ENCODE measurements at places on chromosomes 6 and 20.
A peak's percentile ranks its signal among the peaks of the same experiment; 100 is the strongest.

DNA sequence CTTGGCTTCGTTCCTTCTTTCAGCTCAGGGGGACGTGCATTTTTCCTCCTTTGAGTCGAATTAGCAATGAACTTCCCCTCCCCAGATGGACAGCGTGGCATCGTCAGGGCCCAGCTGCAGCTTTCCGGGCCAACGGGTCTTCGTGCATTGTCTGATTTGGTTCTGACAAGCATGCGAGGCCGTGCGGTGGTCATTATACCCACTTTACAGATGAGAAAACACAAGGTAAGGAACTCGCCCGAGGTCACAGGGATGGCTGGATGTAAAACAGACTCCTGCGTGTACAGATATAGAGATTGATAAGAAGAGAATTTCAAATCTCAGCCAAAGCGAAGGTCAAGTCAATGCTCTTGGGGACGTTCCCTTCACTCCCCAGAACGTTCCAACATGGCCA, 187.6 kb upstream of the SULF2 start:
- DNase-seq = no peak

DNA sequence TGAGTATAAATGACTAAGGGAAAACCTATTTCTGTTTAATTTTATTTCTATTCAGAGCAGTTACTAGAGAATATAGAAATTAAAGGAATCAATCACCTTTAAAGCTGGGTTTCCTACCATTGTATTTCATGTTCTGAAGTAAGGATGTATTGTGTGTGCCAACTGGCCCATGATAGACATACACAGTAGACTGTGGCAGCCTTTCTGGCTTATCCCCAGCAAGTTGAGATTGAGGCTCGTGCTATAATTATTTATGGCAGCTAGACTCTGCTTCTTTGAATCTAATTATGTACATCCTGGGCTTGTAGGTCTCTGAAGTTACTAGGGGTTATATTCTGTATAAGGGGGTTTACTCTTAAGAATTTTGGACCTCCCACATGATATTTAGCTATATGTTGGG, 44.4 kb downstream of the ZNF292 start:
- no peak for DNase-seq

- no peak for DNase-seq
These were observed 69.3 kb upstream of the SRSF6 start for GRCh38 chr20:43388268-43389002.

GRCh38 chr20:44200371-44200770, 10.2 kb downstream of the OSER1 start:
- no peak for DNase-seq

GRCh38 chr6:154824076-154824475, 90.9 kb downstream of the SCAF8 start:
- no peak for DNase-seq

- no peak for DNase-seq
These were observed 122.4 kb downstream of the IRF4 start for GRCh38 chr6:513961-514360.

GRCh38 chr6:107846262-107846795, 22.2 kb upstream of the SCML4 start:
- DNase-seq = no peak

- DNase-seq = no peak
These were observed 239.7 kb upstream of the GMDS start for GRCh38 chr6:2485116-2485515.

- DNase-seq = no peak
These were observed 206.7 kb downstream of the MOXD1 start for GRCh38 chr6:132194529-132194928.

GRCh38 chr6:129860908-129861665, at the start of gene TMEM244:
TSS of gene TMEM244 (minus strand) at chr6:129861315. CDS start at chr6:129861188, 127 bp downstream.
- DNase-seq = peak; percentile 52

- no peak for DNase-seq
These were observed 10.3 kb downstream of the KIF25 start for GRCh38 chr6:168007592-168008338.

GRCh38 chr6:9002833-9003232, 567.5 kb upstream of the SLC35B3 start:
- DNase-seq = no peak

DNA sequence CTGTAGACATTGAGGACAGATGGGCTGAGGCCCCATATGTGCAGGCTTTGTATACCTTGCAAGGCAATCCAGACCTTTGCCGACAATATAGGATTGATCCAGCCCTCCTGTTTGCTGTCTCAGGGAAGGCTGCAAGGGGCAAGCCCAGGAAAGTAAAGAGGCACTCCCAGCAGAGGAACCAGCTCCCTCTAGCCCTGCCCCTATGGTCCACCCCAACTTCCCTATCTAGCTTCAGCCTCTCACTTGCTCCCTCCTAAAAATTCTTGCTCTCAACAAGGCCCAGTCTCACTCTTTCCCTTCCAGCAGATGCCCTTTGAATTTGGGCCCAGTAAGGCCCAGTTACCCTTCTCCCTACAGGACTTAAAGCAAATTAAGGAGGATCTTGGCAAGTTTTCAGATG, 92.6 kb downstream of the JARID2 start:
- no peak for DNase-seq

- no peak for DNase-seq
These were observed 53.2 kb downstream of the VSTM2L start for GRCh38 chr20:37956107-37956585.

GRCh38 chr20:48411245-48411644, 416.6 kb downstream of the PREX1 start:
- no peak for DNase-seq

DNA sequence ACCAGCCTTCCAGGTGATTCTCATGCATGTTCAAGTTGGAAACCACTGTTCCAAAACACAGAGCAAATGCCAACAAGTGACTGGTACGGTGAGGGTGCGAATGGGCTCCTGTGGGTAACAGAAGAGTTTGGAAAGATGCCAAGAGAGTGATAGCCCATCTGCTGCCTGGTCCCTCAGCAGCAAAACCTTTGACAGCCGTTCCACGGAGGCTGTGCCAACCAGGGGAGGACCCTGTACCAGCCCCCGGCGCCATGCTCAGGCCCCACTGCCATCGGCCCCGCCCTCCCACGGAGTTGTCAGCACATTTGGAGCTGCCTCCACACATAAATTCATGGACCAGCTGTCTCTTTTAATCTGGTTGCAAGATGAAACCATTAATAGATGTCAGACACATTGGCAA, 4.4 kb upstream of the PTPRT start:
- DNase-seq = no peak

GRCh38 chr20:11333634-11334033, 584.1 kb upstream of the BTBD3 start:
- DNase-seq = no peak

- no peak for DNase-seq
These were observed 48.2 kb downstream of the PDYN start for GRCh38 chr20:1945660-1946059.

DNA sequence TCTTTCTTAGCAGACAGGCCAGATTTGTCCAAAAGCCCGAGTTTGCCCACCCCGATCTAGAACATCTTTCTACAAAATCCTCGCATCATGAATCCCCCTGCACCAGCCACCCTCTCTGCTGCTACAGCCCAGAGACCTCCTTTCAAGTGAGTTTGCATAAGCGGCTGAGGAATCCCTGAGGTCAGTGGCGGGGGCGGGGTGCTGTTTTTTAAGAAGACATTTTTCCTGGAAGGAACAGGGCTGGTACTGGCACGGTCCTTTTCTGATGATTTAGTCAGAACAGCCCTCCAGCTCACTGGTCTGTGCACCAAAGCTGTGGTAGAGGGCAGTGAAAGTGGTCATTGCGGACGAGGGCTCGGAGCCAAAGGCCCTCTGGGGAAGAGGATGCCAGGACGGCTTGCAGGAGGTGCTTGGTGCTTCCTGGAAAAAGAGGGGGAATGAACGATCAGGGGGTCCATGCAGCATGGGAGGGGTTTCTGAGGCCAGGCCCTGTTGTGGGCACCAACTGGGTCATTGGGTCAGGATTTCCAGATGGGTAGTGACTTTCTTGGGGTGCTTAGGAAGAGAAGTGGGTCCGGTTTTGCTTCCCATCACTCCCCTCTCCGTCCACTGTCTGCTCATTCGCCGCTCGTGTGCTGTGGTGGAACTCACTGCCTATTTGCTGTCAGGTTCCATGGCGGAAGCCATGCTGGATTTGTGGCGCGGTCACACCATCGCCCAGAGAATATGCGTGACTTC, 50.4 kb downstream of the GNAS-AS1 start:
- DNase-seq = no peak

DNA sequence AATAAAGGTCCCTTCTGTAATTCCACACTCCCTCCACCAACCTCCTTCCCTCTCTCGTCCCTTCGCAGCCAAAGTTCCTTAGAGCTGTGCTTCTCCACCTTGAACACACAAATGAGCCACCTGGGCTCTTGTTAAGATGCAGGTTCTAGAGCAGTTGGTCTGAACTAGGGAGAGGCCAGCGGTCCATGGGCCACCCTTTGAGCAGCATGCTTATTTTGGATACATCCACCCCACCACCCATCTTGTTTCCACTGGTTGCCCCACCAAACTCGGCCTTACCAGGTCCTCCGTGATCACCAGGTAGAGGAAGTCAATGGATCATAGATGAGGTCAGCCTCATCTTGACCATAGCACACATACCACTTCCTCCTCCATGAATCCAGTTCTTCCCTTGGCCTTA, 7.3 kb upstream of the BPIFA2 start:
- no peak for DNase-seq

DNA sequence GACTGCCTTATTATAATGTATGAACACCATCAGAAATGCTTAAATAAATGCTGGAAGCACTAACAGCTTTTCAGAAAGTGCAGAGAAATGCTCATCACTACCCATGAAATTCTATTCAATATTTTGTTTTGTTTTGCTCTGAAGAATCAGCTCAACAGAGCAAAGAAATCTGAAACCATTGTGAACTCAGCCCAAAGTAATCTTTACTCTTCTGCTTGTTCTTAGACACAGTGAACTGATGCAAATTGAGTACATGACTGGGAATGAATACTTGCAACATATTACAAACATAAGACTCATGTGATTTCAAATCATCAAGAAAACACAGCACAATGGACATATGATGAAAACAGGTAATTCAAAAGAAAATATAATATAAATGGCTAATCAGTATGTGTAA, 404.6 kb upstream of the OPRM1 start:
- no peak for DNase-seq

GRCh38 chr20:19423900-19424620, 211.6 kb downstream of the SLC24A3 start:
- DNase-seq = no peak

DNA sequence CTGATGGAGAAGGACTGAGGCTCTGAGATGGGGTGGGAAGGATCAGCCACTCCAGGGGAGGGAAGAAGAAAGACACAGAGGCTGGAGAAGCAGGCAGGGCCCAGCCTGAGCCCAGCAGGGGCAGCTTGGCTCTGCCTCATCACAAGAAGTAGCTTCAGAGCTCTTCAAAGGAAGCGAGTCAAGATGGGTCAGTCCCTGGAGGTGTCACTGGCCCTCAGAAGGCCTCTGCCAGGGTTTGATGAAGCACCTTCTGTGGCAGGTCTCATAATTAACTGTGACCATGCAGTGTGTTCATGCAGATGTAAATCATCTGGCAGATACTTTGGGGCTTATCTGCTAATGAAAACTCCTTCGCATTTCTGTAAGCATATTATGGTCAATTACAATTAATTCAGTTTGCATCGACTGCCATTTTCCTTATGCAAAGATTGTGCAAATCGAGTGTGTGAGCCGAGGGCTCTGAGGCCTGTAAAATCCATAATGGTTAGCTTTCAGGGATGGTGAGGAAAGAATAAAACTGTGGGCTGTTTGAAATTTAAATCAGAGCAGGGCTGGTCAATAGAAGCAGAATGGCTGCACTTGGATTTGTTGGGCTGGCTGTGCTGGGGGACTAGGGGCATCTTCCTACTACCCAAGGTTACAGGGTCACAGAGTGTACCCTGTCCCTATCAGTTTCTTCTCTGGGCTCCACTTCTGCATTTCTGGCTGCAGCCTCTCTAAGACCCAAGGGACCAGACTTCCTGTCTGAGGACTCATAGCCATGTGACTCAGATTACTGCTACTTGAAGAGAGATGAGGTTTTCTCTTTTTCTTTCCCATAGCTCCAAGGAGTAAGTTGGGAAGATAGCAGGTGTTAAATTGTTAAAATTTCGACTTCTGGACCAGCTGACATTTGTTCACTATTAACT, 376.6 kb downstream of the DHX35 start:
- no peak for DNase-seq

- no peak for DNase-seq
These were observed 296.8 kb downstream of the CLIC5 start for GRCh38 chr6:45718871-45719270.

DNA sequence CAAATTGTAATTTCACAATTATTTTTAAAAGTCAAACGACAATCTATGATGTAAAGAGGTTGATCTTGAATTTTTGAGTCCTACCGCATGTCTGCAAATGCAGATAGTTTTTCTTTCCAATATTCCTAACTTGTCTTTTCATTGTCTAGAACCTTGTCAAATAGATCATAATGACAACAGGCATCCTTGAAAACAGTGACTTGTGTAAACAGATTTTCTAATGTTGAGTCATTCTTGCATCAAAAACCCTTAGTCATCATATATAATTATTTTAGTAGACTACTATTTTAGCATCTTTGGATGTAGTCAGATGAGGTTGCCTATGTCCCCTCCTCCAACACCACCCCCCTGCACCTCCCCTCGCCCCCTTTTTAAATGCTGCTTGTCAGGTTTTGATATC, 43.8 kb downstream of the BMP6 start:
- no peak for DNase-seq

DNA sequence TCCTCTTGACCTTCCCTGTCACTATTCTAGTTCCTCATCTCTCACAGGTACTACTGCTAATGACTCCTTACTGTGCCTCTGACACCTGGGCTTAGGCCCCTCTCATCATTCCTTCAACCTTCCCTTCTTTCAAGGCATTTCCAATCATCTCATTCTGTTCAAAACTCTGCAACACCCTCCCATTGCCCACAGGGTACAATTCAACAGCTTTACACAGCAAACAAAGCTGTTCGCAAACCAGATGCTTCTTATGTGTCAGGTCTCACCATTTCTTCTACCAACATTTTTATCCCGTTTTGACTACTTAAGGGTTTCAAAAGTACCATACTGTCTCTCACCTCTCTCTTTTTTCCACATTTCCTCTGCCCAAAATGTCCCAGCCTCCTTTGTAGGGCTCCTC, 84.4 kb upstream of the ID4 start:
- DNase-seq = no peak

GRCh38 chr6:7998103-7998725, 66.0 kb downstream of the BLOC1S5 start:
- DNase-seq = no peak
